WTC11 (cell line): ENCODE measurements at places on chromosomes 13 and 19. TPM values are rescaled to one million over a fixed set of nuclear protein-coding genes. Genes with fewer than 3 reads are reported as not detected.

Gene GPC6
- 19.5 to 24.3 TPM (median 24.2 TPM) in 3 replicates for total RNA-seq

Gene SIGLEC8
- total RNA-seq: not detected in 3 replicates

Gene ZNF132
- 2.3 to 2.7 TPM (median 2.6 TPM) in 3 replicates for total RNA-seq

Gene GPC5
- total RNA-seq: 0.46 to 0.89 TPM (median 0.50 TPM) in 3 replicates

Gene FBXO27
- 18.9 to 22.7 TPM (median 20.0 TPM) in 3 replicates for total RNA-seq

Gene ACER1
- not detected in 3 replicates for total RNA-seq

Gene CRTC1
- 12.3 to 17.0 TPM (median 16.3 TPM) in 3 replicates for total RNA-seq

DNA sequence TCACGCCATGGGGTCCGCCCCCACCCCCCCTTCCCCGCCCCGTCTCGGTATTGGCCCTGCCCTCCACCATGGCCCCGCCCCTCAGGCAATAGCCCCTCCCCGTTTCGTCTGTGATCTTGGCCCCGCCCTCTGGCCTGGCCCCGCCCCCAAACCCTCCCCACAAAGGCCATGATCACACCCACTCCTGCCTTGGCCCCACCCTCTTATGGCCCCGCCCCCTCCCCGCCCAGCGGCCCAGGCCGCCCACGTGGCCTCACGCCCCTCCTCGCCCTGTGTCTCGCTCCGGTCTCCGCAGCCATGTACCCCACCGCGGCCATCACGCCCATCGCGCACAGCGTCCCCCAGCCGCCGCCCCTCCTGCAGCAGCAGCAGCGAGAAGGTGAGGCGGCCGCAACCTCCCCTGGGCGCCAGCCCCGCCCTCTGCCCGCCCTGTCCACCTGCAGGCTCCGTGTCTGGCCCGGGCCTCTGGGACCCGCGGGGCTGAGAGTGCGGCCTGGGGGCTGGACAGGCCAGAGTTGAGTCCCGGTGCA is 61.3 kb downstream of the CELF5 start:
- H3K4me1 ChIP-seq: peaks cover 7% of the 10 kb centered on the region
- H3K4me3 ChIP-seq: peak overlapping the region; percentile 69
- H3K36me3 ChIP-seq: no peaks in the 10 kb centered on the region

DNA sequence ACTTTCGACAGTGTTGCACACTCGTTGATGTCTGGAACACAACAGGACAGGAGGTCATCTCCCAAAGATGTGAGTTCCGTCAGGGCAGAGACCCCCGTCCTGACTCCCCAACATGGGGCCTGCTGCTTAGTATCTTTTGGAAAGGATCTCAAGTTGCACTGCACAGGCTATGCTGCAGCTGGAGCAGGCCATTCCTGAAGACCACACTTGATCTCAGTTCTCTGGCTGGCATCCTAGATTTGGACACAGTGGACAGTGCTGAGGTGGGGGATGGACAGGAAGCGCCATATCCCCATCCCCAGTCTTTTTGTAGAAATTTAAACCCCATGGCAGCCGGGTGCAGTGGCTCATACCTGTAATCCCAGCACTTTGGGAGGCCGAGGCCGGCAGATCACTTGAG is 5.9 kb downstream of the ADGRE2 start:
- H3K27me3 ChIP-seq: peaks cover 3% of the 10 kb centered on the region; the same call in 1 of the 2 replicates
- no peak overlapping the region for H3K4me3 ChIP-seq
- no peak overlapping the region; the same call in 1 of the 2 replicates for H3K27ac ChIP-seq
- H3K36me3 ChIP-seq: peaks cover 25% of the 10 kb centered on the region
- peaks cover 3% of the 10 kb centered on the region for H3K4me1 ChIP-seq

DNA sequence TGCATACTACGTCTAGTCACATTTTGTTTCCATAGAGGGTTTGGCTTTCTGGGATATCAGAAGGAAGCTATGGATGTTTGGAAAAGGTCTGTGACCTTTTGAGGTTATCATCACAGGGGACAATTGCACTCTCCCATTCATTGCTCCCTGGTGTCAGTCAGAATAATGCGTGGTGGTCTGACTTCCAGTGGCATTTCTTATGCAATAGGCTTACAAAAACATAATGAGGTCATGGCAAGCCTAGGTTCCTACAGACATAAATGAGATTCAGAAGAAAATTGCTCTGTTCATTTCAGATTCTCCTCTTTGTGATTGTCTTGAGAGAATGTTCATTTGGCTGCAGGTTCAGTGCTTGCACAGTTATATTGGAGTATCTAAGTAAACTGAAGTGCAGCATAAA is 54.6 kb downstream of the ARHGAP35 start:
- H3K36me3 ChIP-seq: peaks cover 16% of the 10 kb centered on the region
- no peak for DNase-seq
- peaks cover 27% of the 10 kb centered on the region for H3K4me1 ChIP-seq

DNA sequence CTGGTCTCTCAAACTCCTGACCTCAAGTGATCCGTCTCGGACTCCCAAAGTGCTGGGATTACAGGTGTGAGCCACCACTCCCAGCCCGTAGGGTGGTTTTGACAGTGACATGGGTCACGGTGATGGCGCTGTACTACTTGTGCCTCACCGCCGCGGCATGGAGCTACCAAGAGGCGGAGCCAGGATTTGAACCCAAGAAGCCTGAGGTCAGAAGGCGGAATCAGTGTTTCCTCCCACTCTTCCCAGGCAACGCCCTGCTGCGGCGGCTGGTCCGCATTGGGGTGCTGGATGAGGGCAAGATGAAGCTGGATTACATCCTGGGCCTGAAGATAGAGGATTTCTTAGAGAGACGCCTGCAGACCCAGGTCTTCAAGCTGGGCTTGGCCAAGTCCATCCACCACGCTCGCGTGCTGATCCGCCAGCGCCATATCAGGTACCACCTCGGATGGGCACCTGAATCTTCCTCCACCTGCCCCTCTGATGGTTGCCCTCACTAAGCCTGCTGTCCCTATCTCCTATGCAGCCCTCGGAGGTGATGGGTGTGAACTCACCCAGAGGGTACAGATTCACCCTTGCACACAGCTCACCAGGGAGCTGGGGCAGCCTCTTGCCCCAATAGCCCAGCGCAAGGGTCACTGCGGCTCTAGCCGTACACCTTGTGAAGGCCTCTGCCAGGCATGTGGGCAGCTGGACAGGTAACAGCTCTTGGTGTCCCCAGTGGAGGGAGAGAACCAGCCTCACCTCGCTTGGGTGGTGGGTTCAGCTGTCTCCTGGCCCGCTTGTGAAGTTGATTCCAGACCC is 5.6 kb downstream of the RPS9 start:
- no peak for DNase-seq
- H3K27ac ChIP-seq: no peak overlapping the region; the same call in 1 of the 2 replicates
- peaks cover 64% of the 10 kb centered on the region for H3K4me1 ChIP-seq
- peaks cover 73% of the 10 kb centered on the region for H3K36me3 ChIP-seq
- H3K27me3 ChIP-seq: no peaks in the 10 kb centered on the region

- no peak for DNase-seq
- peaks cover 61% of the 10 kb centered on the region for H3K4me1 ChIP-seq
- H3K4me3 ChIP-seq: no peak overlapping the region
- no peaks in the 10 kb centered on the region for H3K27me3 ChIP-seq
- no peaks in the 10 kb centered on the region for H3K36me3 ChIP-seq
- H3K27ac ChIP-seq: peak overlapping the region; percentile 25; the same call in 1 of the 2 replicates
Observed at GRCh38 chr13:109156181-109156935, 526.9 kb downstream of the MYO16 start.

DNA sequence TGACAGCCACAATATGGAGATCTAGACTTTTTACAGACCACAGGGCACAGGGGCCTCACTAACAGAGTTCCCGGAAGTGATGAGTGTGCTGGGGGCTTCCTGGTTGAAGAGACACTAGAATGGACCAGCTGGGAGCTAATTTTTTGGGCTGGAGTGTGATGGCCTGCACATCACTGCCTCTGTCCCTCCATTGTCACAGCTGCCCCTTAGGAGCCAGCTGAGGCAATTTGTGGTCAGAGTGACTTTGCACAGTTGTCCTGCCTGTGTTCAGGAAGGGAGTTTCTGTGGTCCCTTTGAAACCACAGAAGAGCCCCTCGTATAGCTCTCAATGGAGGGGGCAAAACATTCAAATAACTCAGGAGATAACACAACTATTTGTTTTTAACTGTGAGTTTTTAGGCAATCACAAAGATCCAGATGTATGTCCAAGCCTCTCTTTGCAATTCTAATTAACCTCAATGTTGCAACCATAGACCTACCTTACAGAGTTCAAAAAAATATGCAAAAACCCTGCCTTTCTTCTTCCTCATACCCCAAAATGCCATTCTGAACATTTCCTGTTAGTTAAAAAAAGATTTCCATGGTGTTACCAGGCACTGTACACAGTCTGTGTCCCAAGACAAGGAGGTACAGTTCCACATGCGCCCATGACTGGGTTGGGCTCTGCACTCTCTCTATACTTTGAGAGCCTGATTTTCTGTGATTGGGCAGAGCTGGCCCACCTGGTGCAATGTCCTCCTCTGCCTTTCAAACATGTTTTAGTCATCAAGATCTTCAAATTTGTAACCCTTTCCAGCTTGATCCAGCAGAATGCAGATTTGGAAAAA is 2.4 kb downstream of the ALOX5AP start:
- DNase-seq: no peak
- no peak overlapping the region for H3K27ac ChIP-seq
- no peaks in the 10 kb centered on the region for H3K36me3 ChIP-seq
- H3K4me1 ChIP-seq: peaks cover 17% of the 10 kb centered on the region
- H3K4me3 ChIP-seq: no peak overlapping the region
- H3K27me3 ChIP-seq: no peaks in the 10 kb centered on the region

- H3K4me1 ChIP-seq: peaks cover 17% of the 10 kb centered on the region
- no peak overlapping the region for H3K27ac ChIP-seq
- DNase-seq: no peak
- no peaks in the 10 kb centered on the region for H3K36me3 ChIP-seq
Observed at GRCh38 chr19:28126135-28126898, 1086.6 kb downstream of the UQCRFS1 start.

DNA sequence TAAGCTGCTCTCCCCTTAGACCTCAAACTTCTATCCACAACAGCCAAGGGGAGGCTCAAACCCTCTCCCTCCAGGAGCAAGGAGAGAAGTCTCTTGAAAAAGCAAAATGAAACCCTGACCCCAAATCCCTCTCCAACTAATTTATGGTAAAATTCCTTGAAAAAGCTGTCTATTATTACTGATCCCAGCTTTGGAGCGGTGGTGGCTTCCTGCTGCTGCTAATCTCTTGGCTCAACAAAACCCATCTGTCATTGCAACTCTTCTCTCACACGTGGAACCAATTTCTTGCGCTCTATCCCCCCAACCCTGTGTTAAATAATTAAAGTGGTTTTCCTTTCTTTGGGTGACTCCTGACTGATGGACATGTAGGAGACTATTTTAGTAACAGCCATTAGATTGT is 64.1 kb upstream of the OXGR1 start:
- peaks cover 18% of the 10 kb centered on the region for H3K36me3 ChIP-seq
- no peaks in the 10 kb centered on the region for H3K4me1 ChIP-seq
- DNase-seq: no peak
- H3K27ac ChIP-seq: no peak overlapping the region

DNA sequence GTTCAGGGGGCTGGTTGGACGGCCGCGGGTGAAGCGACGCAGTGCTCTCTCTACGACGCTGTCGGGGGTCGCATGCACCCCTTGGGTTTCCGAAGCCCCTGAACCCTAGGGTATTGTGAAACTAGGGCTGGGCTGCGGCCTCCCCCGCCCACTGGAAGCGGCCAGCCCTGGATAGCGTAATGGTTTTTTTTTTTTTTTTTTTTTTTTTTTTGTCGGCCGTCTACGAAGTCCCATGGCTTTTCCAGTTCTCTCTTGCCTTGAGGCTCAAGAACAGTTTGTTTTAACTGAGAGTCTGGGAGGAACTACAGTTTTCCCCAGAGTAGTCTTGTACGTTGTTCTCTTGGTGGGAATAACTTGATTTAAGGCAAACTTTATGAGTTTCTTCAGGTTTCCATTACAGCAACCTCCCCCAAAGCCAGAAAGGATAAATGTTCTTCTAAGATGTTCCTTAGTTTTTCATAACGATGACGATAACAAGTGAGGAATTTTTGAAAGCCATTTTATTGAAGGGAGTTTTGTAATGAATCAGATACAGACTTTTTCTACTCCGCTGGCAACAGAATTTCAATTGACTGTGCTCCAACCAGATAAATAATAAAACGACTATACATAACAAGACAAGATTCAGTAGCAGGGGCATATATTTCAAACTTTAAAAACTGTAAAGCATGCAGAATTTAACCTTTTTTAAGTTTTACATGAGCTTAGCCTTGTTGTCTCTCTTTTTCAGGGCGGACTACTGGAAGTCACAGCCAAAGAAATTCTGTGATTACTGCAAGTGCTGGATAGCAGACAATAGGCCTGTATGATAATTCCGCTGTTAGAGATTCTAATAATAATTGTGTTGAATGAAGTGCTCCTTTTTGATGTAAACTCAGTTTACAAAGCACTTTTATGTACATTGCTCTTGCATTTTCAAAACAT is 867 bp downstream of the WBP4 start:
- peak overlapping the region; percentile 98 for H3K27ac ChIP-seq
- H3K4me1 ChIP-seq: peaks cover 32% of the 10 kb centered on the region

DNA sequence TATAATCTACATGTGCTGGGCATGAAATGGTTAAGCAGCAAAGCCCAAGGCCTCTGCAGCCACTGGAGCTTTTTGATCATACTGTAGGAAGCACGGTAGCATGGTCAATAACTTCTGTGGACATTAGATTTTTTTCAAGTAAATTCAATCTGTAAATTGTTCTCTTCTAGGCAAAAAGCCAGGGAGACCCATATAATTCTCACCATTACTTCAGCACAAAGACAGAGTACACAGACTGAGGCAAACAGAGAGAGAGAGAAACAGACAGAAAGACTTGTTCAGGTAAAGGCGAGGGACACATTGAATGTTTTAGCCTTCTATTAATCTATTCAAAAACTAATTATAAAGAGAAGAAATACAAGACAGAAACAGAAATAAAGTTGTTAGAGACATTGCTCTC is 349.4 kb downstream of the RFC3 start:
- peaks cover 5% of the 10 kb centered on the region for H3K4me1 ChIP-seq
- no peak overlapping the region for H3K27ac ChIP-seq
- no peak for DNase-seq
- no peaks in the 10 kb centered on the region; the same call in 1 of the 2 replicates for H3K27me3 ChIP-seq

- H3K36me3 ChIP-seq: no peaks in the 10 kb centered on the region
- H3K4me1 ChIP-seq: peaks cover 10% of the 10 kb centered on the region; the same call in 1 of the 2 replicates
- peak; percentile 11 for DNase-seq
- H3K27ac ChIP-seq: no peak overlapping the region
- H3K27me3 ChIP-seq: no peaks in the 10 kb centered on the region
Observed at GRCh38 chr13:105139380-105140285, 1395.8 kb downstream of the EFNB2 start.

DNA sequence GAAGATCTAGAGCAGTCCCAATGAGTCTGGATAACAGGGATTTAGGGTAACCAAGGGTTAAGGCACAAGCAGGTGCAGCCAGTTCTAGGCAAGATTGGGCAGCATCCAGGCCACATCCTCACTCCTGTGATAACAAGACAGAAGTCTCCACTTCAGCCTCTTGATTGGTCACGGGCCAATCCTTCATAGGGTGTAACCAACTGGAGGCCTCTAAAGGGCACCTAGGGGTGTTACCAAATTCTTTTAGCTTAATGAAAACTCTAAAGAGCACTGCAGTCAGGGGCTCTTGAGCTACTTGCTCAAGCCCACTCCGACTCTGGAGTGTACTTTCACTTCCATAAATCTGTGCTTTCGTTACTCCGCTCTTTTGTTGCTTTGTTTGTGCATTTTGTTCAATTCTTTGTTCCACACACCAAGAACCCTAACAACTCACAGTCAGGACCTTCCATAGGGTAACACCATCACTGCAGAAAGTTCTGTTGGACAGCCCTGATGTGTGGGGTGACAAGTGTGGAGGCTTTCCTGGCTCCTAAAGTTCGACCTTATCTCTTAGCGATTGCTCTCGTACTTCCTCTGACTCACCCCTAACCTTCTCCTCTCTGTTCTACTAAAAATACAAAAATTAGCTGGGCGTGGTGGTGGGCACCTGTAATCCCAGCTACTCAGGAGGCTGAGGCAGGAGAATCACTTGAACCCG is 36.1 kb downstream of the ZSWIM9 start:
- H3K4me1 ChIP-seq: no peaks in the 10 kb centered on the region
- no peak for DNase-seq
- no peak overlapping the region for H3K4me3 ChIP-seq
- no peaks in the 10 kb centered on the region; the same call in 1 of the 2 replicates for H3K27me3 ChIP-seq
- no peaks in the 10 kb centered on the region for H3K36me3 ChIP-seq
